ENCODE measurements at places on chromosomes 5 and 9. TPM values are rescaled to one million over a fixed set of nuclear protein-coding genes. Genes with fewer than 3 reads are reported as not detected.

DNA sequence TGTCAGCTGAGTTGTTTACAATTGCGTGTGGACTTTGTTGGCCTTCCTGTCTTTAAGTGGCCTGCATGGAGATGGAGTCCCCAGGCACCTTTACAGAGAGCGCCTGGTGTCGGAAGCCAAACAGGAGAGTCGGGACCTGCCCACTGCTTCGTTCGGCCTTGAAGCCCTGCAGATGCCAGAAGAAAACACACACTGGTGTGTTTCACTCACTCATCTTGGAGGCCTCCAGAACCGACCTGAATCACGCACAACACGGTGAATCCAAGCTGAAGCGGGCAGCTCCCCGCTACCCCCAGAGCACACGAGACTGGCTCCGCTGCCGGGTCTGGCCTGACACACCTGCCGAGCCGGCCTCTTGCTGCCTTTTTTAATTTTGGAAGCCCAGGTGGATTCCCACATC, 419.4 kb upstream of the IRX4 start:
- H3K27me3 ChIP-seq = no peaks in the 10 kb centered on the region
- DNase-seq = no peak
- H3K4me1 ChIP-seq = no peaks in the 10 kb centered on the region
- no peak overlapping the region for H3K4me3 ChIP-seq
- H3K27ac ChIP-seq = no peak overlapping the region
- H3K36me3 ChIP-seq = no peaks in the 10 kb centered on the region

DNA sequence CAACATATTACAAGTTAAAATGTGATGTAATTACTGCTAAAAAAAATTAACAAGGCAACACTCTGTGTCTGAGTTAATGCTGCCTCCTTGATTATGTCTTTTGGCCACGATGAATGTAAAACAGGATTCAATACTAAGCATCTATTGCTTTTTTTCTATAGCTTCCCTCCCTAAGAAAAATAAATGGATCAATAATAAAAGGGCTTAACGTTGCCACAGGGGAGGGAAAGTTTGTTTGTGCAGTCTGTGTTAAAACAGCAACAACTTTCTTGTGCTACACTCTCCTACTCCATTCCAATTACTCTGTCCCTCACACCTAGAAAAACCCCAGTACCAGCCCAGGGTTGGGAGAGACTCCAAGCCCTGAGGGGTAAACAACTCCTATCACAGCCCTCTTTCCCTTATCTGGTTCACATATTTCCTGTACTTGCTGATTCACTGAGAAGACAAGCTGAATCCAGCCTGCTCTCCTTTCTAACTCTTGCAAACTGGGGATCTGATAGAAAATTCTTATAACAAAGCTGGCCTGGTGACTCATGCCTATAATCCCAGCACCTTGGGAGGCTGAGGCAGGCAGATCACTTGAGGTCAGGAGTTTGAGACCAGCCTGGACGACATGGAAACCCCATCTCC, 44.8 kb downstream of the PTPN3 start:
- no peaks in the 10 kb centered on the region for H3K27me3 ChIP-seq
- H3K4me3 ChIP-seq = no peak overlapping the region
- peaks cover 14% of the 10 kb centered on the region for H3K36me3 ChIP-seq

DNA sequence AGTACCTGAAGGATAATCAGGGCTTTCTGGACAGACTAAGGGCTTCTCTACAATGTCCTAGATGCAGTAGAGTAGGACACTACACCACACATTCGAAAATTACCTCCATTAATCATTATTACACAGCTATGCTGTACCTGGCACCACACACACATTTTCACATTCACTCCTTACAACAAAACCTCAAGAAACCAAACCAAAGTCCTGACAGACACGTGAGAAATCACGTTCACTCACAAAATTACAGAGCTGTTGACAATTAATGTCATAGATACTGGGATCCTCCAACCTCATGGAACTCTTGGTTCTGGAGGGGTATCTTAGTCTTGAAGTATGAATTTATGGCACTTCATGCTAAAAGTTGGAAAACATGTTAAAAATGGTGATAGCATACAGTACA, 16.3 kb downstream of the UBQLN1 start:
- no peak for DNase-seq
- H3K4me3 ChIP-seq = no peak overlapping the region
- H3K27ac ChIP-seq = no peak overlapping the region
- no peaks in the 10 kb centered on the region for H3K36me3 ChIP-seq
- no peaks in the 10 kb centered on the region for H3K27me3 ChIP-seq

DNA sequence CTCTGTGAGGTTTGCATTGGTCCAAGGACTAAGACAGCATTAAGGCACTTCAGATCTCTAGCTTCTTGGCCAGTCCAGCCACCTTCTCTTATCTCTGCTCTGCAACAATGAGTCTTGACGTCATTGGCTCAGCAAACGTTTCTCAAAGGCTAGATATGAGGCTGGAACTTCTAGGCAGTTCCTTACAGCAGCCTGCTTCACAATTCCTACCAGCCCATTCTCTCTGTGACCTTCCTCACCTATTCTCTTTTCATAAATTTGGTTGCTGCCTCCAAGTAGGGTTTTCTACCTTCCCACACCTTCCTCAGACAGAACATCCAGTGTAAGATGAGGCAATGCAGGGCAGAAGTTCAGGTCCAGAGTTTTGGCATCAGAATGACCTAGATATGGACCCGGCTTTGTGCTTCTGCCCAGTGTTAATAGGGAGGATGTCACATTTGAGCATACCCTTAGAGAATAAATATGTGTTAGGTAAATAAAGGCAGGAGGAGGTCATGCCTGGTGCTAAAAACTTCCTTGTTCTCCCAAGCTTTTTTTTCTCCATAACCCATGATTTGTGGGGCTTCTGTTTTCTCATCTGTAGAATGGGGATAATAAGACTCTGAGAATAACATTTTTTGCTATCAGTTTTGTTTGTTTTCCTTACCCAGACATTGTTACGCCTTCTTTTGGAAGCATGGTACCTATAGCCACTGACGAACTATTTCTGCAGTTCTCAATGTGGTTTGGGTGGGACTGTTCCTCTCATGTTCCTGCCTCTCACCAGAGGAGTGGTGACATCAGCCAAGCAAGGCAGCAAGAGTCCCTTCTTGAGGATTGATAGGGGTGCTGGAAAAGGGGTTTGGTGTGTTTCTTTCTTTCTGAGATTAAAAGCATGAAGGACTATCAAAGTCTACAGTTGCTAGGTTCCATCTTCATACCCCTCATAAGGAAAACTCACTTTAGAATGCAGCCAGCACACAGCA, 220.6 kb upstream of the TRIM32 start:
- H3K27ac ChIP-seq = no peak overlapping the region
- DNase-seq = no peak
- no peak overlapping the region for H3K4me3 ChIP-seq
- peaks cover 6% of the 10 kb centered on the region for H3K4me1 ChIP-seq
- H3K36me3 ChIP-seq = no peaks in the 10 kb centered on the region
- no peaks in the 10 kb centered on the region for H3K27me3 ChIP-seq

DNA sequence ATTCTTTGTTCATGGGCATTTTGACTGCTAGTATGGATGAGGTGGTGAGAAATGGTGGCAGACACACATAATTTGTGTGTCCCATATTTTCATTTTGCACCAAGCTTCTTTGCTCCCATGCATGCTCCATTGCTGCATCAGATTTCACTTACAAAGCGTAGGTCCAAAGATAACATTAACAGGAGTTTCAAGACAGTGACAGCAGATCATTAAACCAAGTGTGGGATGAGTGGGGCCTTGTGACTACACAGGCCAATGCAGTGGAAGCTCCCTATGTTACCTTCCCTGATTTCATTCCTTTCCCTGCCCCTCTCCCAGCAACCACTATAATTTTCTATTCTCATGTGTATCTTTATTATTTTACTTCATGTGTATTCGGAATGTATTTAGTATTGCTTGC, 142.0 kb downstream of the AOPEP start:
- H3K4me1 ChIP-seq = peaks cover 27% of the 10 kb centered on the region
- H3K4me3 ChIP-seq = no peak overlapping the region
- no peak for DNase-seq
- H3K36me3 ChIP-seq = no peaks in the 10 kb centered on the region
- H3K27ac ChIP-seq = peak overlapping the region; percentile 93
- no peaks in the 10 kb centered on the region for H3K27me3 ChIP-seq

ADAMTS12 gene
- total RNA-seq = 2.0 TPM

SLCO6A1 gene
- not detected for total RNA-seq

SGCD gene
- 2.7 TPM for total RNA-seq

ANKRD34B gene
- 1.5 TPM for total RNA-seq

PCDHGA8 gene
- 1.8 TPM for total RNA-seq

KLF4 gene
- total RNA-seq = 69.4 TPM

DIPK1B gene
- total RNA-seq = 7.5 TPM

All from kidney (tissue), 22 donors.